ENCODE measurements at places on chromosomes 2 and 18.

DNA sequence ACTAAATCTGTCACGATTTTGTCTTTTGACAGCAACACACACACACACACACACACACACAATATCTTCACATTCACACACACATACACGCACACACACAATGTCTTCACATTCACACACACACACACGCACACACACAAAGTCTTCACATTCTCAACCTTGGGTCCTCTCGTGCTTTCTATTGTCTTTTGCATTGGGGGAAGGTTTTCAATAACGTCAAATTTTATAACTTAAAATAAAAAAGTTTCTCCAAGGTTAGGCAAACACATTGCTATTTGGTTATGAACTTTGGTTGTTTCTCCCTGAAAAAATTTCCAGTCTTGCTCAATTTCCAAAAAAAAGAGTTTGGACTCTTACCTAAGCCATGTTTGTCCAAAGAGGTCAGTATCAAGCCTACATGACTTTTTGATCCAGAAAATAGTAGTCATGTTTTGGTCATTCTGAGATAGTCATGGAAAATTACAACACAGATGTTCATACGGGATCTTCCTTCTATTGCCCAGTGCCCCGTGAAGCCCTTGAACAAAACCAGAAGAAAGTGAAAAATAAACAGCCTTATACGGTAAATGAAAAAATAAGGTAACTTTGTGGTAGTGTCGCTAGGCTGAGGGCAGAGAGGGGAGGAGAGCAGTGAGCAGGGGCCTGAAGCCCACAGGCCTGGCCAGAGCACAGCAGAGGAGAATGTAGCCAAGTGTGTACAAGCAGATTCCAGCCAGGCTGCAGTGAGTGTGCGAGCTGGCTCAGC lies 542.8 kb upstream of the ID2 start:
- peak; percentile 52 for DNase-seq

DNA sequence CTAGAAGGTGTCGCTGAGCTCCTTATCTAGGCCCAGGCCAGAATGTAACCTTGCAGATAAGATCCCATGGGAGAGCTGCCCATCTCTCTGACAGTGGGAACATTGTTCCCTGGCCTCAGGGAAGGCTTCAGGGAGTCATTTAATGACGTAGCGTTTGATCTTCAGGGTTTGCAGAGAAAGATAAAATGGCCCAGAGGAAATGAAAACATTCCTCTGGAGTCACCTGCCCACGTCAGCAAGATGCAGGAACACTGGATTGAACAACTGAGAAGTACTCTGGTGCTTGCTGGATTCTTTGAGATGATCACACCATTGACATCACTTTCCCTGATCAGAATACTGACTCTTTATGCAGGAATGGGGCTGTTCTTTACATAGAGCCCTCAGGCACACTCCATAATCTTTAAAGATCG lies 51.6 kb downstream of the MAPK4 start:
- no peak for DNase-seq

GRCh38 chr2:105403783-105404698 lies 5.2 kb upstream of the FHL2 start:
- DNase-seq: no peak

DNA sequence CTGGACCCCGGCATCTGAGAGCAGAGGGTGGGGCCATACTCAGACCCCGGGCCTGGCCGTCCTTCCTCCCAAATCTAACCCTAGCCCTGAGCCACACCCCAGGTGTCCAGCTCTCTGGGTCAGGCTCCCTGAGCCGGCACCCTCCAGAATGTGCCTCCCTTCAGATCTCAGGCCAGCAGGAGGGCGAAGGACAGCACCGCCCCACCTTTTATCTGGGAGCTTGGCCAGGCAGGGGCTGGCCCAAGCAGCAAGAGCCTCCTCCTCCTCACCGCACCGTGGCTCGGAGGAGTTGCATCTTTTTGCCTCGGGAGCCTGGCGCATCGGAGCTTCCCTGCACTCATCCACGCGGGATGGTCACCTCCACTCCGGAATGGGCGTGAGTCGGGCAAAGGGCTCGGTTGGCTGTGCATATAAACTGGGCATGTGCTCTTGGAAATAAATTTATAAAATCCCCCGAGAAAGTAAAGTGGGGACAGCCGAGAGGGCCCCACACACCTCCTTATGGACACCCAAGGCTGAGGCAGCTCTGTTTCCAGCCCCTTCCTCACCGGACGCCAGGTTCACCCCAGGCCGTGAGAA lies 69.1 kb upstream of the CTDP1 start:
- no peak for DNase-seq

GRCh38 chr2:240435948-240436682 lies 652 bp downstream of the GPC1 start:
- no peak for DNase-seq

- DNase-seq: no peak
These were observed 219.7 kb upstream of the PKDCC start for GRCh38 chr2:41828052-41828643.

- DNase-seq: no peak
These were observed 260.8 kb downstream of the CBLN2 start for GRCh38 chr18:72283148-72283925.

- DNase-seq: no peak
These were observed 1318.5 kb upstream of the CELF4 start for GRCh38 chr18:38884050-38884449.

DNA sequence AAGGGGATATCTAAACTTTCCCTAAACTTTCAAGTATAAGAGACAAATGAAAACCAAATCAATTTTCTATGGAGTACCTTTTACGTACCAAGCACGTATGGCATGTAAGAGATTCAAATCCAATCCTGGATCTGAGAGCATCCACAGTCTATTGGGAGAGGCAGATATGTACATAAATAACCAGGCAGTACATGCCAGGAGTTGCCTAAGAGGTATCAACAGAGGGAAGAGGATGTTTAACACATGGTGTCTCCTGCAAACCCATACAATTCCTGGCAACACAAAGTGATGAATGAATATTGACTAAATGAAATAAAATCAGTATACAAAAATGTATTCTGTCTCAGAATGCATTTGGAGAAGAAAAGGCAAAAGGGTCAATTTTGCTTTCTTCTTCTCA lies 116.6 kb downstream of the PIGN start:
- no peak for DNase-seq

DNA sequence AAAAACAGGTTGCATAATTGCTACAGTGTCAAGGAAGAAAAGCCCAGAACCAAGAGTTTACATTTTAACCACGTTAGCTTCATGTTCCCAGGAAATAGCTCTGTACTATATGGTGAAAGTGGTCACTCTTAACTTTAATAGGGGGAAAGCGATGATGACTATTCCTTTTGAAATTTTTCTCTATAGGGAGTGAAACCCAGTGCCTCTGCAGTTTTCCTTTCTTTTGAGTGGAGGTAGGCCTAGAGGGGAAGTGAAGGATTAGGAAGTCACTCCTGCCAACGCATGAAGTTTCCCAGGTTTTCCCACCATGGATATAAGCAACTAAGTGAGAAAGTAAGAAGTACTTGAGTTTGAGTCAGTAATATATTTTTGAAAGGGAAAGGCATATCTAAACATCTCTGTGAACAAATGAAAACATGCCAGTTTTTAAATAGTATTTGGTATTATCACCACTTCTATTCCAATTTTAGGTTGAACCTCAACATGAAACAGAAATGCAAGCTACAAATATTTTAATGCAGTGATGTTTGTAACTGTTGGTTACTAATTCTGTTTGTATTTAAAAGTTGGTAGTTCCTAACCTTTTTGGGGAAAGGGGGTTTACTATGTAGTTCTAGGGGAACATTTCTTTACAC lies 91.9 kb downstream of the VRK2 start:
- DNase-seq: no peak

GRCh38 chr18:26004832-26005231 lies 85.6 kb downstream of the SS18 start:
- DNase-seq: no peak

DNA sequence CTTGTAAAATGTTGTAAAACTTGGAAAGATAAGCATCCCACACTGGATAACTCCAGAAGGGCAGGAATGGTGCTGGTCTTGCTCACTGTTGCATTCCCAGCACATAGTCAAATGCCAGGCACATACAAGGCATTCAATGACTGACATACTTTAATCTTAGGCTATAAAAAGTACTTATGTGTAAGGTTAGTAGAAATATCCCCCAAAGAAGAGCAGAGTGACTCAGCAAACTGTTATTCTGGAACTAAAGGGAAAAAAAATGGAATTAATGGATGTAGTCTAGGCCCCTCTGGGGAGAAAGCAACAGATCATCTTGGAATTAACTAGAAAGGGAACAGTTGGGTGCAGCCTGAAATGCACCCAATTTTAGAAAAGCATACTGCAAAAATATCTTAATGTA lies 9.0 kb downstream of the ZBTB14 start:
- no peak for DNase-seq

- no peak for DNase-seq
These were observed 34.9 kb downstream of the CFAP210 start for GRCh38 chr2:169659320-169659719.

GRCh38 chr2:240995041-240996021 lies 3.1 kb upstream of the SNED1 start:
- no peak for DNase-seq

DNA sequence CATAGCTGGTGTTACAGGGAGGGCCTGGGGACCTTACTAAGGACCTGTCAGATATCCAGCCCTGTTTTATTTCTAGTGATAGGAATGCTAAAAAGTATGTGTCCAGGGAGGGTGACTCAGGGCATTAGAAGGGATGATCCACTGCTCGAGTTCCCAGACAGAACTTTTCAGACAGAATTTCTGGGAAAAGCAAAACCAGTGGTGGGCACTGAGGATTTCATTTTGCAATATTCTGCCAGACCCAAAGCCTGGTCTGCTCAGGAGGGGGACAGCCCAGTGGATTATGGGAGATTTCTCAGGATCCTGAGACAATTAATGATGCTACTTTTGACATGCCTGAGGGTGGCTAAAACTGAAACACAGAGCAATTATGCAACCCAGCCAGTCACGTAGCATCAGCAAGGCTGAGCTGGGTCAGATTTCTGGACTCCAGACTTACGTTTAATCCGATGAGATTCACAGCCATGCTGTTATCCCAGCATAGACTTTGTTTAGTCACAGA lies 4.7 kb upstream of the KCNE4 start:
- DNase-seq: no peak

DNA sequence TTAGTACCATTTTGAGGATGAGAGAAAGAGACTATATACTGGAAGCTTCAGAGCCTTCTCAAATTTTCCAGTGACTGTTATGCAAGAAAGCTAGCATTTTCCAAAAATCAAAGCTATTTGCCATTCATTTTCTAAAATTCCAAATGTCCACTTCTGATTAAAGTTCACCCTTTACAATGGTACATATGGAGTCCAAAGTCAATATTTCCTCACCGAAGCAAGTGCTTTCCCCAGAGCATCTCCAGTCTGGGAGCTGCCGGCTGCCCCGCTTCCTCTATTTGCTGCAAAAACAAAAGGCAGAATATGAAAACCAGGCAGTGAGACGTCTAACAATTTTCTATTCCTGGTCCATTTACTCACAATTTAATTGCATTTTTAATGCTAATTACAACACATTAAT lies 302.0 kb upstream of the CCDC68 start:
- DNase-seq: peak; percentile 7

GRCh38 chr2:134120733-134121630 lies 132.9 kb upstream of the MGAT5 start:
- no peak for DNase-seq

- no peak for DNase-seq
These were observed 141.7 kb upstream of the SERPINE2 start for GRCh38 chr2:224180810-224181209.

- no peak for DNase-seq
These were observed 53.5 kb downstream of the MGAT5 start for GRCh38 chr2:134307334-134307733.

DNA sequence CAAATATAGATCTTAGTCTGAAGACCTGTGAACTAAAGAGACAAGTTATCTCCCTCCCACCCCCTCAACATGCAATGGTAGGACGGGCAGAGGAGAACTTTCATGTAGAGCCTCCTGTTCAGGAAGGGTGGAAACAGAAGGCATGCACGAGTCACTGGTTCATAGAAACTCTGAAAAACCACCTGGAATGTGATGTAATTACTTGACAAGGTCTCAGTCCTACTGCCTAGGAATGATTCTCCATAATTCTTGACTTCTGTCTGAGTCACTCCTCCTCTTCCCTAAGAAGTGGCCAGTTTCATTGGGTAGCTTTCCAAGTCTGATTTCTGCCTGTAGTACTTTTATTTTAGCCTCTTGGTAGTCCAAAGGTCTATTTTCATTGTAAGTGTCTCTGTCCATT lies 277.3 kb downstream of the PTPRM start:
- no peak for DNase-seq

GRCh38 chr18:9531791-9532410 lies 56.6 kb downstream of the RALBP1 start:
- no peak for DNase-seq

- no peak for DNase-seq
These were observed 51.5 kb downstream of the UGP2 start for GRCh38 chr2:63893163-63893562.

DNA sequence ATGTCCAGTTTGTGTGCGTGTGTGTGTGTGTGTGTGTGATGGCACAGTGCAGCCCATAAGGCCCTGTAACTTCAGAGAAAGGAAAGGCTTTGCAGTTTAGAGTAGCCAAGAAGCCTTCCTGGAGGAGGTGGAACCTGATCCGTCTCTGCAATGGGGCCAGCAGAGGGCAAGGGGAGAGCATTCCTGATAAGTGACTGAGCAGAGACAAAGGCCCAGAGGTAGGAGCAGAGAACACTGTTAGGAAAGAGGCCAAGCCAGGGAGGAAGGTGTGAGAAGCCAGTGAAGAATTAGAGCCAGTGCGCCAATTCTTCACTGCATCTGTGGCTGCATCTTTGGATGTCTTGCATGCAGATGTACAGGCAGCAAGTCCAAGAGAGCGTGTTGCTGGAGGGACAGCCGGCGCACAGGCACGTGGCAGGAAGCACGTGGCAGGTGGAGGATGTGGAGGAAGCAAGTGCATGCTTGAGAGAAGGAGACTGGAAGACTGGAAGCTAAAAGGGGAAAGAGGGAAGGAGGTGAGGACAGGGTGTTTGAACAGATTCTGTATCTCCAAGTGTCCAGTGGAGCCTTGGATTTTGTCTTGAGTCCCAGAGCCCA lies 196.3 kb downstream of the CTIF start:
- DNase-seq: peak; percentile 28

GRCh38 chr2:217739741-217740140 lies 263.1 kb downstream of the TNS1 start:
- no peak for DNase-seq

- no peak for DNase-seq
These were observed 78.2 kb downstream of the EHBP1 start for GRCh38 chr2:62783679-62784078.

- no peak for DNase-seq
These were observed 193.3 kb upstream of the MAP2 start for GRCh38 chr2:209230560-209230959.

Measured in HuH-7 (cell line).